Activated CD8-positive, alpha-beta memory T cell treated with anti-CD3 and anti-CD28 coated beads for 1 hour (primary cell): ENCODE measurements at places on chromosomes 3 and 15.

- DNase-seq: no peak
Observed at GRCh38 chr15:57618325-57618724, 26.6 kb downstream of the MYZAP start.

GRCh38 chr15:65410036-65410435 is 12.7 kb downstream of the IGDCC4 start:
- DNase-seq: no peak

DNA sequence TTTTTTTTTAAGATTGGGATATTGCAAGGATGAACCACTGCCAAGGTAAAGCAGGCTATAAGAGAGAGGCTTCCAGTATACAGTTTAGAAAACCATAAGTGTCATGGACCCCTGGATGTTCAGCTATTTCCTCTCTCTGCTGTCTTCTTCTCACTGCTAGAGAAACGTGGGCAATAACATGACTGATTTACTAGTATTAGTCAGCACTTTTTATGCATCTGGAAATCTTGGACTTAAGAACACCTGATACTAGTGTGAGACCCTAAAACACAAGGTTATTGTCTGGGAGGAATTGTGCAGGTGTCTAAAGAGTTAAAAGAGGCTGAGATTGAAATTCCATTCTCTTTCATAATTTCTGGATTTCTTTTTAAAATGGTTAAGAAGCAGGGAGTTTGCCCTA is 460.6 kb upstream of the MCTP2 start:
- no peak for DNase-seq

DNA sequence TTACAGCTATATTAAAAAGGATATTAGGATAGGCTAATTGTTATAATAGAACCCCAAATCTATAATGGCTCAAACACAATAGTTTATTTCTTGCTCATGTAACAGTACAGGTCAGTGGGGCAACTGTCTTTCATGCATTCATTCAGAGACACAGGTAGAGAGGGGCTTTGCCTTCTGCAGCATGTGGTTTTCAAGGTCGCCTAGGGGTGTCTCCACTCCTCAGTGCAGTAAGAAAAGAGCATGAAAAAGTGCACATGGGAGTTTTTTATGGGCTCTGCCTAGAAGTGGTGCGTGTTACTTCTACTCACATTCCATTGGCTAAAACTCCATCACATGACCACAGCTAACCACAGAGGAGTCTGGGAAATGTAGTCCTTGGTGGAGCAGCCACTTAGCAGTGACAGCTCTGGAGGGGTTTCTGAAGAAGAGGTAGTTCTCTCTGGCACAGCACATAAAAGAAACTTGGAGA is 1.8 kb downstream of the ZBTB38 start:
- no peak for DNase-seq

DNA sequence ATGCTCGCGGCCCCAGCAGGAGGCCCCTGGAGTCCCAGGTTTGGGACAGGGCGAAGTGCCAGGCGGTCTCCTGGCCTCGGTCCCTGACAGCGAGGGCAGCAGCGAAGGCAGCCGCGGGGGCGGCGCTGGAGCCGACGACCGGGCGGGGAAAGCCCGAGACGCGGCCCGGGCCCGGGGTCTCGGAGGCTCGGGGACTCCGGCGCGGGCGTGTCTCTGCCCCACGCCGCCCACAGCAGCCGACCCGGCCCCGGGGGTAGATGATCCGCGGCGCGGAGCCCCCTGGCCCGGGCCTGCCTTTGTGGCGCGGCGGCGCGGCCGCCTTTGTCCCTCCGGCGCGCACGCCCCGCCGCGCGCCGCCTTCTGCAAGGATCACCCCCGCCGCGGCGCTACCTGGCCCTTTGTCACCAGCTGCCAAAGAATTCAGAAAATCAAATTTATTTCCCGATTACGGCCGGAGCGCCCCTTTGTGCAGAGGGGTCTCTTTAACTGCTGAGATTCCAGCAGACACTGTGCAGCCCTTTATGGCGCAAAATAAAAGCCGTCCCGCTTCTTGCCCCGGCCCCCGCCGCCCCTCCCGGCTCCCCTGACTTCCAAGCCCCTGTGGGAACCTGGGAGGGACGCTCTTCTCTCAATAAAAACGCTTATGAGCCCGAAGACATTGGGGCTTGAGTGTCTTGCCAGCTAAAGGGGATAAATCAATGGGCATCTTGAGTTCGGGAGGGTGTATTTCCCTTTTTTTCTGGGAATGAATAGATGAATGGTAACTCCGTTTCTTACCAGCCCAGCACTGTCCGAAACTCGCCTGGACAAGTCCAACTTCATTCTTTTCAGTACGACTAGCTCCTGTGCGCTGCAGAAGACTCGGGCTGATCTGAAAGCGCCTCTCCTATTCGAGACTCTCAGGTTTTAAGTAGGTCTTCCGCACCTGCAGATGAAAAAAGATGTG is 68.4 kb downstream of the HES1 start:
- no peak for DNase-seq

GRCh38 chr3:150787741-150788370 is 24.9 kb upstream of the SIAH2 start:
- DNase-seq: peak; percentile 75

DNA sequence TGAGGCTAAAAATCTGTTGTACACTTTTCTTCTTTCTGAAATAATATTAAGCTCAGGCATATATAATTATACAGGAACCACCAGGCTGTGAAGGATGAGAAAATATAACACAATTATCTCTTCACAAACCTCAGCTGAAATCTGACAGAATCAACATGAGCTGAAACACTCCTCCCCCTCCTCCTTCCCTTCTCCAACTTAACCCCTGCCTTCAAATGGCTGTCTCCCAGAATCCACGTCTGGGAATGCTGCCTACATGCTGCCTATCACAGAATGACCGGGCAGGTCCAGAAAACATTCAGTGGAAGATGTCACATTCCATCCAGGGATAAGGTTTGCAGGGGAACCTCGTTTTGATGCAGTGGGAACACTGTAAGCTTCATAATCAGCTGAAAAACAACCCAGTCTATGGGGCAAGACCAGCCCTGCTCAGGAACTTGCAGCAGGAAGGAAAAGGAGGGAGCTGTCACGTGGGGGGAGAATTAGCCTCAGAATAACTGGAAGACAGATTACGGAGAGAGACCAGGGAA is 44.0 kb upstream of the SEMA6D start:
- no peak for DNase-seq
